ENCODE measurements at places on chromosomes 13 and 19. TPM values are rescaled to one million over a fixed set of nuclear protein-coding genes. Genes with fewer than 3 reads are reported as not detected.

DNA sequence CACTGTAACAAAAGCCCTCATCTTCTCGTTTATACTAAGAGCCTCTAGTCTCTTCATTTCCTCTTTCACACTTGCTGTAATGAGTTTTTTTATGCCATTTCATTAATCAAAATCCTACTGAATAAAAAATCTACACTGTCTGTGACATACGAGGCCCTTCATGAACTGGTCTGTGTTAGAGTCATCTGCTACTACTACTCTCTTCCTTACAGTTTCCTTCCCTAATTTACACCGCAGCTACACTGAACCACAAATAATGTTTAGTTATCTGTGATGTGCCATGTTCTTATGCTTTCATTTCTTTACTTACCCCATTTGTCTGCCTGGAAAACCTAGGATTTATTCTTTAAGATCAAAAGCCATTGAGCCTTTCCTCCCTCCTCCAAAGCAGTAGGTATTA, 16.0 kb downstream of the UFM1 start:
- DNase-seq, result no peak

The AMER2 gene
- total RNA-seq, result 0.13 TPM

The SMIM7 gene
- total RNA-seq, result 125 TPM

- DNase-seq, result no peak
Measured at GRCh38 chr13:41802043-41802683, 158.7 kb downstream of the VWA8 start.

The TMC4 gene
- total RNA-seq, result 2.4 TPM

- no peak for DNase-seq
Measured at GRCh38 chr13:25762795-25763377, 288.9 kb downstream of the SHISA2 start.

The DCT gene
- total RNA-seq, result 24.9 TPM

- no peak for DNase-seq
Measured at GRCh38 chr19:35704218-35704617, at the start of gene ZBTB32. Gene ZBTB32, plus strand, starts transcription at chr19:35704558. Its CDS starts 10,069 bp downstream, at chr19:35714627.

The HRC gene
- 1.2 TPM for total RNA-seq

DNA sequence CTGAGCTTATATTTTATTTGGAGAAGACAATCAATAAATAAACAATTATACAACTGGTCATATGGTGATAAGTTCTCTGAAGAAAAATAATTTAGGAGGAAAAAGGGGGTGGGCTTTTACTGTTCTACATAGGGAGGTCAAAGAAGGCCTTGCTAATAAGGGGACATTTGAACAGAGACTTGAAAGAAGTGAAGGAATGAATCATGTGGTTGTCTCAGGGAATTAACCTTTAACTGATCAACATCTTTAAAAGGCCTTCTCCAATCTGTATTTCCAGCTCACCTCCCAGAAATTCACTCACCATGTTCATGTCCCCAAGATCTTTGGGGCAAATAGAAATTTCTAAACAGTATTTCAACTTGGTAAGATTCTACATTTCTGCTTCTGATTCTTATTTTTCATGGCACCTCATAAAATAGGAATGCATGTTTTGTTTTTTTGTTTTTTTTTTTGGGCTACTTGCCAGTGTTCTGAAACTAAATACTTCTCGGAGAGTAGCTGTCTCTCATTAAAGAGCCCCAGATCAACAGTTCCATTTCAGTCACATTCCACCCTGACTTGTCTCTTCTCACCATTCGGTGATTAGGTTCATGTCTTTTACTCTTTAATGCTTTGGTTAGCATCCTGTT, 19.2 kb upstream of the LPAR6 start:
- no peak for DNase-seq

- DNase-seq, result no peak
Measured at GRCh38 chr13:100610391-100611347, 22.1 kb upstream of the GGACT start.

DNA sequence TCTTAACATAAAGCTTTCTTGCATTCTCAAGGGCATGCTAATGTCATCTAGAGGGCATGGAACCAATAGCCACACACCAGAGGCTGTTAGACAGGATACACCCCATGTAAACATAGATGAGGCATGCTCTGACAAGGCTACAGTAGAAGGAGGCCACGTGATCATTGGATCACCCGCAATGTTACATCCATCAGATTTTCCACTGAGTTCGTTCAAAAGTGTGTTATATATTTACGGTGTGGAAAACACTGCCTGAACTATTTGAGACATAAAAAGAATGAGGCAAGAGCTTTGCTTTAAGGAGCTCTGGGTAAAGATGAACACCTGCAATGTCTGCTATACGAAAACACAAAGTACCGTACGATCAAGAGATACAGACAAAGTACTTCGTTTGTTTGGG, 817.5 kb upstream of the SLC10A2 start:
- peak; percentile 17 for DNase-seq

DNA sequence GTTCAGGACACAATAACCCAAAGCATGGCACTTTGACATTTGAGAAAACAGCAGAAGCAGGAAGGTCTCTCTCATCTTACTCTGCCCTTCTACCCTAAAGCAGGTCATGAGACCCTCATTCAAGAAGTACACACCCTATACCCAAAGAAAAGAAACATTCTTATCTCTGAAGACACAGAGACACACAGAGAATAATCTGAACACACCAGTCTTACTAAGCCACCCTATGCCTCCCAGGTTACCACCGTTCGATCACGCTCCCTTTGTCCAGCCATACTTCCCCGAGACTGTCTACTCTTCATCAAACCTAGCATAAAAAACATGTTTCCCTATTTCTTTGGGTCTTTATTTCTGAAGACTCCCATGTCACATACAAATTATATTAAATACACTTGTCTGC, 66.5 kb upstream of the ANKRD10 start:
- DNase-seq, result no peak

The ZNF837 gene
- total RNA-seq, result 5.7 TPM

DNA sequence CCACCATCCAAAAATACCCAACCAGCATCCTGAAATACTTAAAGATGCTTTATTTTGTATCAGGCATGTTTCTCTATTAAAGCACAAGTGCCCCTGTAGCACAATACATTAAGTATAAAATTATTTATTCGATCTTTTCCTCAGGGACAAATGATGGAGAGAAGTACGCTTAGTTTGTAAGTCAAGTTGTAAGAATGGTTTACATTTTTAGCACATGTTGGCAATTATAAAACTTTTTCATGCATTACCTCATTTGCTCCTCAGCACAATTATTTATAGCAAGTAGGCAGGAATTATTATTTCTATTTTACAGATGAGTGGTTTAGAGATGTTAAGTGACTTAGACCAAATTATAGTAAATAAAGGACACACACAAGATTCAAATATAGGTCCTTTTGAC, 232.6 kb upstream of the HTR2A start:
- no peak for DNase-seq

DNA sequence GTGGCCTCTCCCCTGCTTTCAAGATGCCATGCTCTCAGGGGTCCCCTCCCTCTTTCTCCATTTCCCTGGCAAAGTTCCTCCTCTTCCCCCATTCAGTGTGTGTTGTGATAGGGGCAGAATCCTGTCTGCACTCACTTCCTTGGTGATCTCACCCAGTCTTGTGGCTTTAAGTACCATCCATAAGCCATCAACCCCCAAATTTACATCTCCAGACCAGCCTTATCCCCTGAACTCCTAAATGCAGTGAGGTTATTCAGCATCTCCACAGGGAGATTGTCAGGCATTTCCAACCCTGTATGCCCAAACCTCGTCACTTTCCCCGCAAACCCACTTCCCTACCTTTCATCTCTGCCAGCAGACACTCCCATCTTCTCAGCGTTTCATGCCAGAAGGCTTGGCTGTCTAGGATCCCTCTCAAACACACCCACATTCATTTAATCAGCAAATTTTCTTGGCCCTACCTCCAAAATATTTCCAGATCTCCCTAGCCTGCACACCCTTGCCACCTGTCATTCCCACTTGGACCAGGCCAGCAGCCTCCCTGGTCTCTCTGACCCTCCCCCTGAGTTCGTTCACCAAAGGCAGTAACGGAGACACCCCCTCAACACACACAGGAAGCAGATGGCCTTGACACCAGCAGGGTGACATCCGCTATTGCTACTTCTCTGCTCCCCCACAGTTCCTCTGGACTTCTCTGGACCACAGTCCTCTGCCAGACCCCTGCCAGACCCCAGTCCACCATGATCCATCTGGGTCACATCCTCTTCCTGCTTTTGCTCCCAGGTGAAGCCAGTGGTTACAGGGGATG, at the start of gene HCST:
Gene HCST (plus strand): TSS at position 676 of the 808 bp plus-strand sequence. CDS start 65 bp downstream, at position 741.
- DNase-seq, result no peak

GRCh38 chr19:48874303-48875135, 2.3 kb downstream of the PPP1R15A start:
- no peak for DNase-seq

DNA sequence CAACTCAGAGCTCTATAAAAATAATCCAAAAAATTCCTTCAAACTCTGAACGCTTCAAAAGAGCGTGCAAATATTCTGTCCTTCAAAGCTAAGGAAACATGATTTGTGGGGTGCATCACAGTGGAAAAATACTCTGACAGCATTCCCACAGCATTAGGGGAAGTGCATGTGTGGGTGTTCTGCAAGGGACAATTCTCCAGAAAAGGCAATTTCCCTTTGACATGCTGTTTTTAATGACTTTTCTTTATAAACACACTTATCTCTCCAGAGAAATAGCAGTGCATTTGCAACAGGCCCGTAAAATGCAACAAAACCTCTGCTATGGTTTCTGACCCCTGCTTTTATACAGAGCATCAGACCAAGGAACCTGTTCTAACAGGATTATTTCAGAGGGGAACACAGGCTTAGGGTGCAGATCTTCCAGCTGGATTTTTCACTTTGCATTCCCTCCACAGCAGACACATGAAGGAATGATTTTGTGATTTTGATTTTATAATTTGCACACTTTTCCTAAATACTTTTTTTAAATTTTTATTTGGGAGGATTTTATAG, 42.6 kb downstream of the KL start:
- DNase-seq, result no peak

GRCh38 chr19:27740396-27740795, 1472.6 kb downstream of the UQCRFS1 start:
- DNase-seq, result no peak

The KLK3 gene
- total RNA-seq, result 119 TPM

DNA sequence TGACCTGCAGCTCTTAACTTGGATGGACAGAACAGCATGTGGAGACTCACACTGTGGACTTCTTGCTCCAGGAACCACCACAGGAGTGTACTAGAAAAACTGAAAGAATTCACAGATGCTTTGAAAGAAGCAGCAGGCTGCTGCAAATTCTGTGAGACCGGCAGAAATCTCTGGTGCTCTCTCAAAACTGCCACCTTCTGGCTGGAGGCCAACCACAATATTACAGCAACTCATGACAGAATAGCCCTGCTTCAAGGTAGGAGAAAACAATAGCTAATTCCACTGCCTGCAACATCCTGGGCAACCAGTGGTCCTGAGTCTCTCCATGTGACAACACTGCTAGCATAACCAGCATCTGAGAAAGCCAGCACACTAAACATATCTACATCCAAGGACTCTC, 26.9 kb downstream of the CDK8 start:
- no peak for DNase-seq
